Suppressor macrophage (primary cell): ENCODE measurements at places on chromosomes 4 and X.

DNA sequence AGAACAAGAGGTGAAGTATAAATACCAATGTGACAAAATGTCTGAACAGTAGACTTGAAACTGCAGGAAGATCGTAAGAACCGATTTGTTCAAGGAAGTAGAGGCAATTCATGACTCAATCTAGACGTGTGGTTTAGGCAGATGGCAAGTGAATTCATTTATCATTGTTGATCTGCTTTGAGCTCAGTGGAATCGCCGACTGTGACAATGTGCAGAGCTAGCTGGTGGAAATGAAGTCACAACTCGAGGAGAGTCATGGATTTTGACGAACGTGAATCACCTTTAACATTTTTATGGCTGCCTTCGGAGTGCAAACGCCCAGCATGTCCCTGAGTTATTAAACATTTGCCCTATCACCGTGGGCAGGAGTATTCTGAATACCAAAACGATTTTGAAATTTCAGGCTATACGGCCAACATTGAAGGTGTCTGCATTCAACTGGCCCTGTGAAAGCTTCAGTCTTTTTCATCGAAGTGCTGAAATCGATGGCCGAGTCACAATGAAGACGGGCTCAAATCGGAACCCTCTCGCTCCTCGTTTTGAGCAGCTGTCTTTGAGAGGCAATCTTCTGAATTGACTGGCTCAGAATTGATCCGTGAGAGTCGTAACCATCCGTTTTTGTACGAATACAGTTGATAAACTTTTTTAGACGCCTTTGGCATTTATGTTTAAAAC lies 689 bp upstream of the OGT start:
- DNase-seq, result peak; percentile 47

DNA sequence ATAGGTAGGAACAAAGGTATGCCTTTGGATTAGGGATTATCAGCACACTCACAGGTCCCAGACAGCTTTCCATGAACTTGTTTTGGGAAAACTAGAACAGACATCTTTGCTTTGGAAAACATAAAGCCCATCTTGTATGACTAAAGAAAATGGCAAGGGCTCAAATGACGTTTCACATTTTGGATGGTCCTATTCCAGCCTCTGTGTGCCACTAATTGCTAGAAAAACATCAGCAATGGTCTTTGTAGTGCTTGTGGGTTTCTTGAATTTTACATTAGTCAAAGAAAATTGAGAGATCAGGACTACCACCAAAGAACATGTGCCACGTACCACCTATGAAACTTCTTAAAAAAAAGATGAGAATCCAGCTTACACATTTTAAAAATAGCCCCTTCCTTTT lies 111.4 kb downstream of the HDAC8 start:
- DNase-seq, result no peak

GRCh38 chrX:3584415-3584996 lies 128.9 kb downstream of the PRKX start:
- DNase-seq, result no peak

DNA sequence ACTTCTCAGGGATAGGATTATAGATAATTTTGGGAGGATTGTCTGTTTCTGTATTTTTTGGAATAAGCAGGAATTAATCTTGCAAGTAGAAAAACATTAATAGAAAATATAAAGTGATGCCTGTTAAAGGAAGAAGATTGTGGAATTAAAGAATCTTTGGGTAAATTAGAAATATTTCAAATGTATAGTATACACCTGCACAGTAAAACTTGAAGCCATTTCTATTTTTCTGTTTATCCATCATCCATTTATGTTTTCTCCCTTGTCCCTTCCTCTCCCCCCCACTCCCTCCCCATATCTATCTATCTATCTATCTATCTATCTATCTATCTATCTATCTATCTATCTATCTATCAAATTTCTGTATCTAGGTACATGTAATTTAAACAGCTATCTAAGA lies 46.9 kb upstream of the GEMIN8 start:
- no peak for DNase-seq

- no peak for DNase-seq
Observed at GRCh38 chrX:16566571-16566970, 83.4 kb upstream of the S100G start.

GRCh38 chr4:138010639-138011038 lies 231.5 kb downstream of the SLC7A11 start:
- no peak for DNase-seq

GRCh38 chr4:56680266-56680665 lies 830 bp downstream of the HOPX start:
- no peak for DNase-seq

- no peak for DNase-seq
Observed at GRCh38 chr4:24262084-24262483, 322.3 kb downstream of the DHX15 start.

- peak; percentile 60 for DNase-seq
Observed at GRCh38 chr4:138492176-138492575, 250.0 kb upstream of the SLC7A11 start.

- no peak for DNase-seq
Observed at GRCh38 chr4:42541647-42542046, 115.3 kb downstream of the ATP8A1 start.

GRCh38 chrX:53330331-53330730 lies 48.9 kb upstream of the IQSEC2 start:
- DNase-seq, result no peak

DNA sequence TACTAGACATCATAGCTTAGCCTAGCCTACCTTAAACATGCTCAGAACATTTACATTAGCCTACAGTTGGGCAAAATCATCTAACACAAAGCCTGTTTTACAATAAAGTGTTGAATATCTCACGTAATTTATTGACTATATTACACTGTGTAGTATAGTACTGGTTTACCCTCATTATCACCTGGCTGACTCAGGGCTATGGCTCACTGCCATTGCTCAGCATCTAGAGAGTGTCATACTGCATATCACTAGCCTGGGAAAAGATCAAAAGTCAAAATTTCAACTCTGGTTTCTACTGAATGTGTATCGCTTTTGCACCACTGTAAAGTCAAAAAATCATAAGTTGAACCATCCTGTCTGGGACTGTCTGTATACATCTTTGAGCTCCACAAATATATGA lies 78.6 kb downstream of the CEP44 start:
- DNase-seq, result no peak

DNA sequence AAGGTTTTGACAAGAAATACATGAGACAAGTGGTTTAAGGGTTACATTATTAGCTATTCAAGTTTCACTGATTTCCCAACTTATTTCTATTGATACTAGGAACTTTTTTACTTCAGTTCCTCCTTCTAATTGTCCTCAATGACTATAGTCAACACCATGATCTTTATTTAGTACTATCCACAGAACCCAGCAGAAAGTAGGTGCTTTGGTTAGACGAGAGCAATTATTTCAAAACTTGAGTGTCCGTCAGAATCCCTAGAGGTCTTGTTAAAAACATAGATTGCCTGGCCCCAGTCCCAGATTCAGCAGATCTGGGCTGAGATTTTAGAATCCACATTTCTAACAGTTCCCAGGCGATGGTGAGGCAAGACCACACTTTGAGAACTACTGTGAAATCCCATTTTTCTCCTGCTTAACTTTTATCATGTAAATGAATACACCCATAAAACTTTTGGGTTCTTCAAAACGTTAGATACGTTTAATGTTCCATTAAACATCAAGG lies 17.9 kb downstream of the EXOC1 start:
- DNase-seq, result no peak

GRCh38 chr4:16875487-16875886 lies 23.0 kb downstream of the LDB2 start:
- DNase-seq, result no peak

- no peak for DNase-seq
Observed at GRCh38 chrX:32871636-32872035, 339.7 kb downstream of the DMD start.

- no peak for DNase-seq
Observed at GRCh38 chr4:158669310-158669709, 2.4 kb downstream of the C4orf46 start.

DNA sequence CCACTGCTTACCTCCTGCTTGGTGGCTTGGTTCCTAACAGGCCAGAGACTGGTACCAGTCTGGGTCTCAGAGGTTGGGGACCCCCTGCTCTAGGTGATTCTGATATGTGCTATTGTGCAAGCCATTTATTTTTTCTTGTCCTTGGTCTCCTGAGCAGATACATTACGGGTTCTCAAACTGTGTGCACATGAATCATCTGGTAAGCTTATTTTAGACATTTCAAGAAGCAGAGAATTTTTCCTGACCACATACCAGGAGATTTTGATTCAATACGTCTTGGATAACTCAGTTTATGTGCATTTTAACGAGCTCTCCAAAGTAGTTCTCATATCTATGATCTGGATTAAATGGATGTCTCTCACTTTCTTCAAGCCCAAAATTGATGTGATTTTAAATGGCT lies 77.2 kb downstream of the FHIP1A start:
- no peak for DNase-seq

DNA sequence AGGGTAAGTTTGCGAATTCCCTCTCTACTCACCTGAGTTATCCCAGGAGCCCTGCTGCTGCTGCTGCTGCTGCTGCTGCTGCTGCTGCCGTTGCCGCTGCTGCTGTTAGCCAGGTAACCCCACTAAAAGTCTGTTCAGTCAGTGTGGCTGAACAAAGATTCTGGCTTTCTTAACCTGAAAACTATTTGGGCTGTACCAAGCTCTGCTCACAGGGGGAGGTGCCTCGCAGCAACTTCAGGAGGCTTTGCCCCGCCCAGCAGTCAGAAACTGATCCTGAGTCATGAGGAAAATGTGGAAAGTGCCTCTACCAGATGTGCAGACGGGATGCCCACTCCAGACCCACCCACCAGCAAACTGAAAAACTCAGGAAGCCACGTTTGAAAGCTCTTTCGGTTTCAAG lies at the start of gene CAPN6:
CAPN6 (minus strand) TSS at position 145 of the 400 bp plus-strand sequence. CDS start 6,547 bp downstream, outside the sequence.
- no peak for DNase-seq

- no peak for DNase-seq
Observed at GRCh38 chr4:4981427-4981826, 37.8 kb downstream of the CYTL1 start.

- no peak for DNase-seq
Observed at GRCh38 chr4:147829401-147830101, 97.7 kb downstream of the ARHGAP10 start.

- peak; percentile 90 for DNase-seq
Observed at GRCh38 chr4:1010395-1011021, 918 bp upstream of the FGFRL1 start.

- DNase-seq, result no peak
Observed at GRCh38 chr4:7549866-7550265, 115.1 kb upstream of the PSAPL1 start.

- DNase-seq, result peak; percentile 8
Observed at GRCh38 chr4:88447371-88448095, 9.4 kb upstream of the HERC5 start.

- no peak for DNase-seq
Observed at GRCh38 chrX:17803449-17803848, 57.6 kb downstream of the RAI2 start.

- no peak for DNase-seq
Observed at GRCh38 chr4:185276036-185276435, 66.6 kb downstream of the SNX25 start.

DNA sequence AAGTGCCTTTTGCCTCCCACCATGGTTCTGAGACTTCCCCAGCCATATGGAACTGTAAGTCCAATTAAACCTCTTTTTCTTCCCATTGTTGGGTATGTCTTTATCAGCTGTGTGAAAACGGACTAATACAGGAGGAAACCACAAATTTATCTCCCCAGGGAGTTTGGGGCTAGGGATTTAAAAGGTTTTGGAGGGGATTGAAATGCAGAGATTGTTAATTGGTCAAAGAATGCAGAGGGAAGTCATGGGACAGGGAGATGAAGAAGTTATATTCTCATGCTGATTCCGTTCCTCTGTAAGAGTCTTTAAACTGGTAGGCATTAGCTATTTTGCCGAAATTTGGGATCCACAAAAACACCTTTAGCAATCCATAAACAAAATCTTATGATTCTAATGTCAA lies 57.9 kb downstream of the TKTL2 start:
- DNase-seq, result no peak

DNA sequence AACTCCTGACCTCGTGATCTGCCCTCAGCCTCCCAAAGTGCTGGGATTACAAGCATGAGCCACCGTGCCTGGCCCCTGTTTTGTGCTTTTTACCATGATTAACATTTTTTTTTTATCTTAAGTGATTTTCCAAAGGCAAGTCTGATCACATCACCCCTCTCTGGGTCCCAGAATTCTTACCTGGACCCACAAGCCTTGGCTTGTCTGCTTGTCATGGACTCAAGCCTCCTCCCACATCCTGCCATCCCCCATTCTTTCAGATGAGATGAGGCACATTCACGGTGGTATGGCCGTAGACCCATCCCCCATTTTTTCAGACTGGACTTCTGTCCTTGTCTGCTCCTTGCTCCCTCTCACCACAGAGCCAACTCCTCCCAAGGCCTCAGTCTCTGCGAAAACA lies 55.3 kb downstream of the APLN start:
- no peak for DNase-seq

DNA sequence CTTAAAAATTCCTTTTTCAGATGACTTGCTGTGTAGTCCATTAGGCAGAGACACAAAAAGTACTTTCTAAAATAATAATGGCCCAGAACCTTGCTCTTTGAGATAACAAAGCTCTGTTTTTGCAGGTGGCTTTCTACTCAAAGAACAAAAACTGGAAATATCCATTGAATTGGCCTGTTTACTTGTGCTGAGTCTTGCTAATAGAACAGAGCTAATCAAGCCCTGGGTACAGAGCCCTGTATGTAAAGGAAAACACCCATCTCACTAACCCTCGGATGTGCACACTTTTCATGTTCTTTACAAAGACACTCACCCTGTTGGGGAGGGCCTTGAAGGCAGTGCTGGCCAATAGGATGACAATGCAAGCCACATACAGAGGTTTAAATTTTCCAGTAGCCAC lies 27.0 kb upstream of the LNX1 start:
- DNase-seq, result no peak

- no peak for DNase-seq
Observed at GRCh38 chr4:139986689-139987501, 167.1 kb downstream of the MAML3 start.

DNA sequence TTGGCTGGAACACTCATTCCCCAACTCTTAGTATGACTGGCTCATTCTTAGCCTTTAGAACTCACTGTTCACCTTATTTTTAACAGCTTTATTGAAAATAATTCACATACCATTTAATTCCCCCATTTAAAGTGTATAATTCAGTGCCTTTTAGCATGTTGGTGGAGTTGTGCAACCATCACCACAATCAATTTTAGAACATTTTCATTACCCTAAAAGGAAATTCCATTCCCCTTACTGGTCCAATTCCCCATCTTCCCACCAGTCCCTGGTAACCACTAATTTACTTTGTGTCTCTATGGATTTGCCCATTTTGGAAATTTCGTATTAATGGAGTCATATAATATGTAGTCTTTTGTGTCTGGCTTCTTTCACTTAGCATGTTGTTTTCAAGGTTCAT lies 19.7 kb downstream of the NHSL2 start:
- DNase-seq, result no peak

GRCh38 chr4:124753941-124754581 lies 41.5 kb upstream of the ANKRD50 start:
- no peak for DNase-seq

DNA sequence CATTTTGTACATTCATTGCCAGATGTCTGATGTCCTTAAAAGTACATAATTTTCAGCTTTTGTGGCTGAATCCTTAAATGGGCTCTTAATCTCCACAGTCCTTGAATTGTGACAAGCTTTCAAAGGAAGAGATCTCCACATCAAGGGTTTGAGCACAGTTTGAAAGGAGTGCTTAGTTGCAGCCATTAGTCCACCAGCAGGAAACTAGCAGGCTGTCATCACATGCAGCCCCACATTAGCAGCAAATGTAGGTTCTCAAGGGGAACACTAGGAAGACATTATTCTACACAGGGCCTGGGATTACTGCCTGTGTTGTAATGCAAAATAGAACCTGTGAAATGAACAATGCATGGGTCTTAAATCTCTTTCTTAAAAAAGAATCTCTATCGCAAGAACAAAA lies 173.2 kb downstream of the CBLL2 start:
- DNase-seq, result no peak
